ENCODE measurements at places on chromosomes 16 and 17.

DNA sequence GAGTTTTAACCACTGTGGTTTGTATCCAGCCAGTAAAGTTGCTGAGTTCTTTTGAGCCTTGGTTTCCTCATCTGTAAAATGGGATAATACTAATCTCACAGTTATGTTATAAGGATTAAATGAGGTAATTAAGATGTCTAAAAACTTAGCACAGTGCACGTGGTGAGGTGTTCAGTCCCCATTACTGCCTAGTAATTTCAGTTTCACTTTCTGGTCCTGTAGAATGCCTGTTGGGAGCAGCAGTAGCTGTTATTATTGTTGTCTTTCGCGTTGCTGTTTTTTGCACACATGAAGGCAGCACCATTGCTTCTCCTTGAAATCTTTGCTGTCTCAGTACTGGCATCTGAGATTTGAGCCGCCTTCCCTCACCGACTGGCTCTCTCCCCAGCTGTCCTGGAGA is 182.4 kb downstream of the DNAH9 start:
- no peak for DNase-seq

DNA sequence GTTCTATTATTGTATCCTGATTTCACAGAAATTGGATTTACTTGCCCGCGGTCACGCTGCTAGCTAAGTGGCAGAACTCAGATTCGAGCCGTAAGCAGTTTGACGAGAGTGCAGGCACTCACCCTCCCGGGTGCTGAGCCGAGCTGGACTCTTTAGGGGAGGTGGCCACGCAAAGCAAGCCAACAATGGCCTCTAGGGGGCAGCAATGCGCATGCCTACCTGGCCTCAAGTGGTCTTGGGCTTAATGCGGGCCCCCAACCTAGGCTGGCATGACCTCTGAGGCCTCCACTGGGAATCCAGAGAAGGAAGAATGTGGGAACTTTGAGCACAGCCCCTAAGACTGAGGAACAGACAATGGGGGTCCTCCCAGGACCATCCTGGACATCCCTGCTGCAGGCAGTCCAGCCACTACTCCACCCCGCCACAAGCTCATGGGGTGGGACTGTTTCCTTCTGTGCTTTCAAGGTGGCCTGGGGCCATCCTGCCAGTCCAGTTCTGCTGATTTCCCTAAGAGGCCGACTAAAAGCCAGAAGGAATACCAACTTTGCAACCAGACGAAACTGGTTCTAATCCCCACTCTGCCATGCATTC is 276.5 kb downstream of the XYLT1 start:
- DNase-seq, result no peak

DNA sequence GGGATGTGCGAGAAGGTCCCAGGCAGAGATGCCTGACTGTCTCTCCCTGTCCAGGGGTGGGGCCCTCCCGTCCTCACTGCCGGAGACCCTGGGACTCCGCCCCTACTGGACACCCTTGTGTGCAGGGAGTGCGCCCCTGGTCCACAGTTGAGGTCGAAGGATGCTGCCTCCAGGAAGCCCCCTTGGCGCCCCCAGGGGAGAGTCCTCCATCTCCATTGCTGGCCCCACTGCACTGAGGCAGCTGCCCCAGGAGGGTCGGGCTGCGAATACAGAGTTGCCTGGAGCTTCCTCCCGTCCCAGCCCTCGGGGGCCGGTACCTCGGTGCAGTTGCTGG is 26.6 kb downstream of the CTU2 start:
- no peak for DNase-seq

DNA sequence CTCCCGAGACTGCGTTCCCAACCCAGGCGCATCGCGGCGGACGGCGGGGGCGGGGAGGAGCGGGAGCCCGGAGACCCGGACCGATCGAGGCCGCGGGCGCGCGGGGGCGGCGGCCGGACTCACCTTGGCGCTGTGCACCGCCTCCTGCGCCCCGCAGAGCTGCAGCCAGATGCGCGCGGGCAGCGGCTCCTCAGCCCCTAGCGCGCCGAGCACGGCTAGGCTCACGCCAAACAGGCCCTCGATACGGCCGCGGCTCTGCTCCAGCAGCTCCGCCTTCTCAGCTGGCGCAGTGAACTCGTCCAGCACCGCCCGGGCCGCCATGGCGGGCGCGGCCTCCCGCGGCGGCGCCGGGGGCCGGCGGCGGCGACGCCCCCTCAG is 339 bp downstream of the N4BP1 start:
- no peak for DNase-seq

GRCh38 chr16:72285324-72285723 is 113.4 kb upstream of the PMFBP1 start:
- DNase-seq, result no peak

DNA sequence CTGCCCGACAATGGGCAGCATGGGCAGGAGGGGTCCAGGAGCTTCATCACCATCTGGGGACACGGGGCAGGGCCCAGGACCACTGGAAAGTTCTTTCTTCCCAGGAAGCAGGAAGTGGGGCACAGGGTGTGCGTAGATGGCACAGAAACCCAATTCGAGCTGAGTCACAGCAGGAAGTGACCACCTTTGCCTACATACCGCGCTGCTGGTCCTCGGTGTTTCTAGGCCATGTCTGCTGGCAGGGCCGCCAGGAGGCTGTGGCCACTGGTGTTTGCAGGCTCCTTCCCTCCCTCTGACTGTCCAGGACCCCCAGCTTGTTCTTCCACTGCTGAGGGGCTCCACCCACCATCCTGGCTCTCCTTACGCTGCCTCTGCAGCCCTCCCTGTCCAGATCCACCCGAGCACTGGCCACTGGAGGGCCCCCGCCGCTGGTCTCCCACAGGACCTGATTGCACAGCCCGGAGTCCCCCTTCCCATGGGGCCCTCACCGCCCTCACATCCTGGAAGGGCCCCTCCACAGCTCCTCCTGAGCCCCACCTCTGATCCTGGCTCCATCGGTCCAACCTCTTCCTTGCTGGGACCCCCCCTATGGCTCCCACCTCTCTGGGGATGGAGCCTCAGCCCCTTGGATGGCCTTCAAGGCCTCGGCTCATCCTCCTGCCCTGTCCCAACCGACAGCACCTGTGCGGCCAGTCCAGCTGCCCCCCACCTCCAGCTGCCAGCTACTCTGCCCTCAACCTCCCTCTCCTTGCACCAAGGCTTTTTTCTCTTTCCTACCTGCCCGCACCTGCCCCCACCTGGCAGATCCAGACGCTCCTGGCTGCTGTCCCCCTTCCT is 14.5 kb upstream of the RASD1 start:
- DNase-seq, result no peak

- DNase-seq, result no peak
Measured at GRCh38 chr16:8959921-8960787, 3.6 kb downstream of the USP7 start.

DNA sequence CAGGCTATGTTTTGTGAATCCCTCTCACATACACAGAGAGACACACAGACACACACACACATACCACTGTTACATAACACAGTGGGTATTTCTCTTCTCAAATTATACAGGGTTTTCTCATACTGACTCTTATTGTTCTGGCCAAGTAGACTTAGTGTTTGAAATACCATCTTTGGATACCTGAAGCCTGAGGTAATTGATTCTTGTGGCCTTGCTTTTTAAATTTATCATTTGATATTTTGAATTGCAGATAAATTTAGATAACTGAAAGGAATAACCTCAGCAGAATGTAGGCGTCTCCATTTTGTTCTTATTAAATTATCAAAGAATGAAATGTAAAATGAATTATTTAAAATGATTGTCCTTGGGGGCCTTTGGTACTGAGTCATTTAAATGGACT is 223.8 kb downstream of the LGALS9B start:
- DNase-seq, result no peak

- DNase-seq, result no peak
Measured at GRCh38 chr17:50612281-50612680, 22.4 kb upstream of the ABCC3 start.

DNA sequence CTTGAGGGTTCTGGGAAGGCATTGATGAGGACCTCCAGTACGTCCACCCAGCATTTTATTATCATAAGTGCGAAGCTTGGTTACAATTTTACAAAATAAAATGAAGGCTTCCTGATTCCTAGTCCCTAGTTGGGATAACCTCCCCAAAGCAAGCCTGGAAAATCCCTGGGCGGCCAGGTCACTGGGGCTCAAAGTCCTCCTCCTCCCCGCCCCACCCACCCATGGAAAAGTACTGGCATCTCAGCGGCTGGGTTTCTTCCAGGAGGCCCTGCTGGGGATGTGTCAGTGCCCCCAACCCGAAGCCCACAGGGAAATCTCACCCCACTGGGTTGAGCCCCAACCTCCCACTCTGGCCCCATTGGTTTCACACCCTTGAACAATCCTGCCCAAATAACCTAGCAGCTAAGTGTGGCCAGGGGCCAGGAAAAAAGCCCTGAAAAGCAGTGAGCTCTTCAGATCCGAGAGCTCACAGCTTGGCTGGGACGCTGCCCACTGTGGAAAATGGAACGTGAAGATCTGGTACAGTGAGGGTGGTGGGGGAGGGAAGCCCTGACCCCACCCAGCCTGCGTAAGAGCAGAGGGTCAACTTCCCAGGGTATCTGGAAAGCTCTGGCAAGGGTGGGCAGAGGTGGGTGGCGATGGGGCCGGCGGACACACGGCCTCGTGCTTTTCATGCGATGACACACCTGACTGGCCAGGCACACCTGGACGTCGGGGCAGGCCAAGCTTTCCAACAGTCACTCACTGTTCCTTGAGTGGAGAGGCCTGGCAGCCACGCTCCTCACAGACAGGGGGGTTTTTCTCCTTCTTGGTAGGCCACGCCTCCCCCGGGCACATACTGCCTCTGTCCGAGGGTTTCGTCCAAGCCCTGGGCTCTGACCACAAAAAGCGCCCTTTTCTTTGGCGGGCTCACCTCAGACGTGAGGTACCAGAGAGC is 324.5 kb downstream of the SOX9 start:
- no peak for DNase-seq

DNA sequence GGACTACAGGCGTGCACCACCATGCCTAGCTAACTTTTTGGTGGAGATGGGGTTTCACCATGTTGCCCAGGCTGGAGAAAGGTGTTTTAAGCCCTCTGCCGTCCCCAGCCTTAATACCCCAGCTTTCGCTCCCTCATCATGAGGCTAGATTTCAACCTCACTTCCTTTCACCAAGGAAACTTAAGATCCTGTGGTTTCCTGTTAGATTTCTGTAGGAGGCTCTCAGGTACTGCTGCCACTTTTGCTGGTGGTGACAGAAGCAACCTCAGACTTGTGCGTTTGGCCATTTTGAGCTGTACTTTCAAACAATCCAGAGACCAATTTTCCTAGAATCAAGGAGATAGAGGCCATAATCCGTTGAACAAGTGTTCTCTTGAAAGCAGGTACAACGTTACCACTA is 36.2 kb downstream of the MPHOSPH6 start:
- no peak for DNase-seq

GRCh38 chr17:76540381-76541300 is 797 bp downstream of the PRCD start:
- peak; percentile 81 for DNase-seq

DNA sequence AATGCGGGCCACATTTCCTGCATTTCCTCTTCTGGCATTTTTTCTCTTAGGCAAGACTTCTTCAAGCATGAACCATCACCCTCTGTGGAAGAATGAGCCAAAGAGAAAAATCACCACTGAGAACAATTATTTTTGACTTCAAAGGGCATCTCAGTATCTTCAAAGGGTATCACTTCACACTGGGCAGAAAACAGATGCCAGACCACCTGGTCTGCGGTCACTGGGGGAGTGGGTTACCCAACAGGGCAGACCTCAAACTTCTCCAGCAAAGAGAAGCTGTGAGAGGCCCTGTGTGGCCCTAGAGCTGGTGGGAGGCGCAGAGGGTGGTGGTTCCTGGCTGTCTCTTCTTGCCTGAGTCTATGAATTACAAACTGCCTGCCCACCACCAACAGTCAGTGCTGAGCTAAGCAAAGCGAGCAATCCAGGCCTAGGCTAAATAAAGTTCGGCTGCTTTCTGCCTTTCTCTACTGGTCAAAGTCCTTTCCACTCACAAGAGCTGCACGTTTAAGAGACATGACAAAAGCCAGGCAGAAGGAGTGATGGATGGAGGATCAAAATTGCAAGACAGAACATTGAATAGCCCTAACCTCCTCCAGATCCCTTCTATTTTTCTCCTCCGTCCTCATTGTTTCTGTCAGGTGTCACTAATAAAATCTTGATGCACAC is 602.7 kb upstream of the CDH5 start:
- DNase-seq, result no peak

DNA sequence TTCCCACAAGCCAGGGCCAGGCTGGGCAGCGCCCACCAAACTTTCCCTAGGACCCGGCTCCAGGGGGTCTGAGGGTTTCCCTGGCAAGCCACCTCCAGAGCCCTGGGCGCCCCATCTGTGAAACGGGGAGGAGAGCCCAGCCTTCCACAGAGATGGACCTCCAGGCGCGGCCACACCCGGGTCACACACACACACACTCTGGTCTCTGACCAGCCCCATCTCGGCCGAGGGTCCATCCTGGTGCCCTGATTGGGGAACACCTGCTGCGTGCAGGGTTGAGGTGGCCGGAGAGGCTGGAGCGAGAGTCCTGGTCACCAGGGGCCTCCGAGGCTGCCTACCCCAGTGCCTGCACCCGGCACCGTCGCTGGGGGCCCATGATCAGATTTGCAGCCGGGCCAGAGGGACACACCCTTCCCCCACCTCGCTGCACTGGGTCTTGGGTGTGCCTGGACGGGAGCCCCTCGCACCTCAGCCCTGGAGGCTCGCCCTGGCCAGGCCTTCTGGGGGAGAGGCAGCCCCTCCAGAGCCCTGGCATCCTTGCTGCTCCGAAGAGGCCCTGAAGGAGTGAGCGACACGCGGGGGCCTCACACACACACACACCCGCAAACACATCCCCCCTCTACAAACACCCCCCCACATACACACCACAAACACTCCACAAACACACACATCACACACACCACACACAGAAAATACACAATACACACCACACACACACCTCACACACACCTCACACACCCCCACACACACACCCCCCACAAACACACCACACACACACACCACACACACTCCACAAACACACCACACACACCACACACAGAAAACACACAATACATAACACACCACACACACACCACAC is 29.7 kb downstream of the SLC25A10 start:
- no peak for DNase-seq

DNA sequence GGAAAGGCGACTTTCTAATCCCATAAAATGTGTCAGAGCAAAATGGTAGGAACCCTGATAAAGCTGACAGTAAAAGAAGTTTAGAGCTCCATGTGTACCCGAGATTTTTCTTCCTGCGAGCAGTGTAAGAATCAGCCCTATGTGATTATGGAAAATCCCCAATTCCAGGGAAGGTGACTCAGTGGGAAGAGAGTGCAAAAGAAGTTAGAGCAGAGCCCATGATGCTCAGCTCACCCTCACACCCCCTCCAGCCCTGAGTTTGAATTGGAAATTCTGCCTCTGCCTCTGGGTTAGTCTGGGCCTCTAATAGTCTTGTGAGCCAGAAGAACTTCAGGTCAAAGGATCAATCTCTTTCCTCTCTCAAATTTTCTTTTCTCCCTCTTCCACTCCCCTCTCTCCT is 12.5 kb downstream of the C17orf78 start:
- DNase-seq, result no peak

Measured in NCI-H1048 (cell line).